ENCODE measurements at places on chromosomes 12 and 14. TPM values are rescaled to one million over a fixed set of nuclear protein-coding genes. Genes with fewer than 3 reads are reported as not detected.

The NEUROD4 gene
- total RNA-seq = not detected

The CPNE6 gene
- not detected for total RNA-seq

The MIS18BP1 gene
- 40.6 TPM for total RNA-seq

The HNRNPC gene
- total RNA-seq = 671 TPM

The PPP1R1A gene
- total RNA-seq = not detected

DNA sequence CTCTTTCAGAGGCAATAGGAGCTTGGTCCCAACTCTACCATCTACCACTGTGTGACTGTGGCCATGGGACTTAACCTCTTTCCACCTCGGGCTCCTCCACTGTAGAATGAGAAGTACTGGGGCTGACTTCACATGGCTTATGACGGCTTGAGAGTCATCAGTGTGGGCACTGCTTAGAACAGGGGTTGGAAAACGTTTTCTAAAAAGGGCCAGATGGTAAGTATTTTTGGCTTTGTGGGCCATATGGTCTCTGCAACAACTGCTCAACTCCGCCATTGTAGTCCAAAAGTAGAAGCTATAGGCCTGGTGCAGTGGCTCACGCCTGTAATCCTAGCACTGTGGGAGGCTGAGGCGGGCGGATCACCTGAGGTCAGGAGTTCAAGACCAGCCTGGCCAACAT, 69.2 kb upstream of the LTA4H start:
- DNase-seq = no peak

DNA sequence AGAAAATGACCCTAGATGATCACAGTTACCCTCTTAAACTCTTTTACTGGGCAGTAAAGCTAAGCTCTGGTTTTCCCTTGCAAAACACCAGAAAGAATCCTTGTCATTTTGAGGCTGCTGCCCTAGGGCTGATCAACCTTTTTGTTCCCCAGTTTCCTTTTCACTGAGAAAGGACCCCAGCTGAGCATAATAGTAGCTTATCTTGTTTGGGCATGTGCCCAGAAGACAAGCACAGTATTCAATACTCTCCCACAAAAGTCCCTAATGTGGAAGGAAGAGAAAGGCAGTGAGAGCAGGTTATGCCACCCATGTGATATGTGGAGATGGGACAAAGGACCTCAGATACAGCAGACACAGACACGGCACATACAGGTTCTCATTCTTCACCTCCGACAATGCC, 332.6 kb upstream of the TMPO start:
- DNase-seq = no peak

GRCh38 chr12:2845280-2845679, 10.4 kb upstream of the NRIP2 start:
- peak; percentile 92 for DNase-seq

DNA sequence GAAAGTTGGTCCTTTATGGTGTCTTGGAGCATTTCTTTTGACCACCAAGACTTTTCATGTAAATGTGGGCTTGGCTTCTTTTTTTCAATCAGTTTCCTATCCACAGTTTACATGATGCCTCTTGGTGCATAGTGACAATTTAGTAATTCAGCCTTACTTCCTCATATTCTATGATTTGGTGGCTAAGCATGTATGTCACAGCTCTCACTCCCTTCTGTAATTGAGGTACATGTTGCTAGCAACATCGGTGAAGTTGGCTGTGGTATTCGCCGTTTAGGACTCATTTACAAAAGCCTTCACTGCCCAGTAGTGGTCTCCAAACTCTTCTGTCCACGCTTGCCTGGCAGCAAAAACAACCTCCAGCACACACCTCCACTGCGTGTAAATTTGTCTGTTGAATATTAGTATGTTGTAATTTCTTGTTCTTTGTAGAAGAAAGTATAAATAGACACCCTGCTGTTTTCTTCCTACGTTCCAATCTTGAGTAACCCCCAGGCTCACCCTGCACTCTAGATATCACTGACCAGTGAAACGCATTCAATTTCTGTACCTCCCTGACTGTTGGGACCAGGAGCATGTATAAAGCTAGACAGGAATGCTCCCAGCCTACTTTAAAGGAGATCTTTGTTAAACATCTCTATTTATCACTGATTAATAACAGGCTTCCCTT, 90.4 kb downstream of the PPP2R5C start:
- DNase-seq = no peak

DNA sequence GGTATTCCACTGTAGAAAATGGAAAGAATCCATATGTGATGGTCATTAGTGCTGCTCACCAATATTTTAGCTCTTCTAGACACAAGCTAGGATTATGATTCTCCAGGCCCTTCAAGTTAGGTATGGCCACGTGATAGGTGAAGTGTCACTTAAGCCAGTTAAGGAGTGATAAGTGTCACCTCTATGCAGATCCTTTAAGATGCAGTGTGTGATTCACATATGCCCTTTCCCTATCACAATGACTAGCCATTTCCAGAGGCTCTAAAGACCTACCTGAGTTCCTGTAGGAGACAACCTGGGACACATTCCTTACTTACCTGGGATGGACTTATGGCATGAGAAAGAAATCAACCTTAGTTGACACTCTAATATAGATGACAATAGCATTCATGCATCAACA, 343.2 kb downstream of the NELL2 start:
- DNase-seq = no peak

GRCh38 chr14:96274543-96274942, 18.5 kb downstream of the BDKRB1 start:
- peak; percentile 94 for DNase-seq

DNA sequence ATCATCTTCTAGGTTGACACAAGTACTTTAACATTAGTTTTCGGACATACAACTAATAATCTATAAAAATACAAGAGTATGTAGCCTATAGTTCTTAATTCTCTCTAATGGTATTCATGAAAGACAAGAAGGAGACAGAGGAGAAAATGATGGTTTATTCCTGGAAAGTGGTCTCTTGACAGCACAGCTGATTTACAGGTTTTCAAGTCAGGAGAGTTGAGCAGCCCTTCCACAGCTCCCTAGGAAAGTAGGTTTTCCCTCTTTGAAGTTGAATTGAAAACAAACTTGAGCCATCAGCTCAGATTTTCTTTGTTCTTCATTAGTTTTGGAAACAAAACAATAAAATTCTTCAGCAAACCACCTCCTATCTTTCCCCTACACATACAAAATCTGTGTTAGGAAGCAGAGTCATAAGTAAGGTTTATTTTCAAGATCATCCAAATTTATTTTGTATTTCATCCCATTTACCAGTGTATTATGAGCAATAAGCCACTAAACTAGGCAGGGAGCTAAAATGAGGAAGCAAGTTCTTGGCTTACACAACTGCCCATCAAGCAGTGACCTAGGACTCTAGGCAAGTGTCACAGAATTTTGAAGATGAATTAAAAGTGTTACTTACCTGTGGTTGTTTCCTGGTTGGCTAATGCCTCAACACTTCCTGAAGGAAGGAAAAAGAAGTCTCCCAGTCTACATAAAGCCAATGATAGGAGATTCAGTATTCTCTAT, 357.0 kb downstream of the BCAT1 start:
- no peak for DNase-seq

- DNase-seq = no peak
Observed at GRCh38 chr14:83594874-83595273, 1935.1 kb upstream of the FLRT2 start.

GRCh38 chr12:122878780-122879612, 16.9 kb downstream of the VPS37B start:
- no peak for DNase-seq

DNA sequence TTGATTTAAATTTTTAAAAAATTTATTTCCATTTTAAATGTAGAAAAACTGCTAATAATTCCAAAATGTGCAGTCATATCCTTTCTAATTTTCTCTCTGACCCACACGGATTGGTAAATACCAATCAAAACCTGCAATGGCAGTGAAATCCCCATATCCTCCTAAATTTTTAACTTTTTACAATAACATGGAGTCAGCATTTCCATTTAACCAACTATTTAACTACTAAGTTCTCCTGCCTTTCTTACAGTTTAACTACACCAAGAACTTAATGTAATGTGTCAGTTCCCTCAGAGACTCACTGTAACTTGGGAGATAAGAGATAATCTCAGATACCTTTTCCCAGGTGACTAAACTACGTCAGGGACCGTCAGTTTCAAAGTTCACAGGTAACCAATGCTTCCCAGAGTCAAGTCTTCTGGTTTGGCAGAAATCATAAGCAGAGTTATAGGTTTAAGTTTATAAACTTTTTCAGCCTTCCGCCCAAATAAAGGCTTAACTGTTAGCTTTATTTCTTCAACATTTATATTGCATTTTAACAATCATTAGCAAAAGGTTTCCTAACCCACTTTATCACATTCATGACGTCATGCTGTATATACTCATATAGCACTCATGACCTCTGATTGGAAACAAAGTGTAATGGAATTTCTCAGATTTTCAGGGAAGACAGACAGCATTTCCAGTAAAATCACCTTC, 7.6 kb downstream of the KRAS start:
- peak; percentile 38 for DNase-seq

DNA sequence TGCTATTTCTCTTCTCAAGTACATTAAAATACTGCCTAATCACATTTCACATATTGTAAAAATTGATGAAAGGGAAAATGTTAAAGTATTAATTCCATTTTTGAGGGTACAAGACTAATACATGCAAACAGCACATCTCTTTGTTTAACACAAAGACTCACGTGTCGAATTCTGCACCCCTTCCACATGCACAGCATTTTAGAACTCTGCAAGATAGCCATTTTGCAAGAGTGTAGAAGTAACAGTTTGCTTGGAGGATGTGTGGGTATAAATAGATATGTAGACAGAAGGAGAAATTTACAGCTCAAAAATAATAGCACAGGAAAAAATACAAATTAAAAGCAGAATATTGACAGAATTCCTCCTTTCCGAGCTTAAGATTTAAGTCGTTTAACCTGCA, 2.5 kb downstream of the GRIN2B start:
- no peak for DNase-seq

DNA sequence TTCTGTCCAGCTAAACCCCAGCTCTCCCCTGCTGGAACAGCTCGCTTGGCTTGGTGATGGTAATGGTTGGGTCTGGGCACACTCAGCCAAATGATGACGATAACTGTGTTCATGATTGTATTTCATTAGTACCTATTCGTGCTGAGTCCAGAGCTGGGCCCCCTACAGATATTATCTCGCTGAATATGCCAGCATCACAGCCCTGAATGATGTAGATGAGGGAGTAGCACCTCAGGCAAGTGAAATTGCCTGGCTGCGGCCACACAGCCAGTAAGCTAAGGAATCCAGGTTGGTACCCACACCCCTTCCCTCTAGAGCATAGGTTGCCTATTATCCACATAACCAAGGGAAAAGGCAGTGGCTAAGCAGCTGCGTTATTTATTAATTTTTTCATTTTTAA, 163.5 kb downstream of the KTN1 start:
- DNase-seq = no peak

GRCh38 chr12:93943780-93944179, 204.6 kb upstream of the PLXNC1 start:
- peak; percentile 28 for DNase-seq

GRCh38 chr14:65334765-65335410, 77.6 kb upstream of the FUT8 start:
- peak; percentile 77 for DNase-seq

Data from fibroblast of villous mesenchyme (primary cell).